ENCODE measurements at places on chromosomes 4 and X. TPM values are rescaled to one million over a fixed set of nuclear protein-coding genes. Genes with fewer than 3 reads are reported as not detected.

SLIT2 gene
- total RNA-seq = 26.4 TPM

GPAT3 gene
- total RNA-seq = 7.7 TPM

NDNF gene
- 0.18 TPM for total RNA-seq

FREM3 gene
- under 0.01 TPM for total RNA-seq

ARAP2 gene
- total RNA-seq = 1.3 TPM

SMPX gene
- total RNA-seq = not detected

QRFPR gene
- not detected for total RNA-seq

NHSL2 gene
- total RNA-seq = 0.28 TPM

FAM9B gene
- total RNA-seq = not detected

MAGEE2 gene
- not detected for total RNA-seq

MXD4 gene
- 43.6 TPM for total RNA-seq

THAP9 gene
- total RNA-seq = 4.7 TPM

PRDM5 gene
- total RNA-seq = 17.7 TPM

KCTD8 gene
- not detected for total RNA-seq

EGF gene
- 0.43 TPM for total RNA-seq

COL4A5 gene
- total RNA-seq = 102 TPM

NEIL3 gene
- total RNA-seq = 1.3 TPM

PAGE2B gene
- 0.28 TPM for total RNA-seq

DRD5 gene
- not detected for total RNA-seq

VCX2 gene
- total RNA-seq = not detected

ADH1B gene
- total RNA-seq = 81.4 TPM

RNF128 gene
- 5.7 TPM for total RNA-seq

ITIH6 gene
- not detected for total RNA-seq

TBX22 gene
- total RNA-seq = not detected

MAGEC1 gene
- under 0.01 TPM for total RNA-seq

ZNF81 gene
- total RNA-seq = 5.7 TPM

SHOX gene
- not detected for total RNA-seq

STK26 gene
- 6.3 TPM for total RNA-seq
